AG04449 (cell line): ENCODE measurements at places on chromosomes 6 and 20.

- no peak for DNase-seq
Observed at GRCh38 chr6:125037827-125038226, 75.6 kb downstream of the RNF217 start.

DNA sequence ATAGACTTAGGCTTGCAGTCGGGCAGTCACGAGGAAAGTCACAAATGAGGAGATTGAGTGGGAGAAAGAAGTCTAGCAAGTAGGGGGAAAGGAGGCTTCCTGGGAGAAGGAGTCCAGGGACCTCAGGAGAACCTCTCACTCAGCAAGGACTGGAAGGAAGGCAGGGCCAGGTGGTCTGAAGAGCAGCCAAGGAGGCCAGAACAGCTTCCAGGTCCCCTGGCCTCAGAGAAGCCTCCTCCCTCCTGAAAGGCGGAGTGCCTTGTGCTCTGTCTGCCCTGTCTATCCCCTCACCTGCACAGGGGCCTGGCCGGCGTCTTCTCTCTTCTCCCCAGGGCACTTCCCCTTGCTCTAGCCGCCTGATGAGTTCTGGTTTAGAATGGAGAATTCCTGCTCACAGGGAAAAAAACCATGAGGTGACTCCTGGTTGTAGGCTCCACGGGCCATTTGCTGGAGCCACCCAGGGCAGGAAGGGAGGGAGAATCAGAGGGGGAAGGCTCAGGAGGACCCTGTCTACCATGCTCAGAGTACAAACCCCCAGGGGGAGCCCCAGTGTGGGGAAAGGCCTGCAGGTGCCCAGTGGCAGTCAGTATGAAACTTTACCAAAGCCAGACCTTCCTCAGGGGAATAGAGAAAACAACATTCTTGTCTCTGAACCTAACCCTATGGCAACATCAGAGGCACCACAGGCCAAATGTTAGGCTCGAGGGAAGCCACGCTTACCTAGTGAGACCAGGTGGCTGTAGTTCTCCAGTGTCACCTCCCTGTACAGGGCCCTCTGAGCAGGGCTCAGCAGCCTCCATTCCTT lies 11.2 kb downstream of the ZNF337 start:
- DNase-seq, result no peak

DNA sequence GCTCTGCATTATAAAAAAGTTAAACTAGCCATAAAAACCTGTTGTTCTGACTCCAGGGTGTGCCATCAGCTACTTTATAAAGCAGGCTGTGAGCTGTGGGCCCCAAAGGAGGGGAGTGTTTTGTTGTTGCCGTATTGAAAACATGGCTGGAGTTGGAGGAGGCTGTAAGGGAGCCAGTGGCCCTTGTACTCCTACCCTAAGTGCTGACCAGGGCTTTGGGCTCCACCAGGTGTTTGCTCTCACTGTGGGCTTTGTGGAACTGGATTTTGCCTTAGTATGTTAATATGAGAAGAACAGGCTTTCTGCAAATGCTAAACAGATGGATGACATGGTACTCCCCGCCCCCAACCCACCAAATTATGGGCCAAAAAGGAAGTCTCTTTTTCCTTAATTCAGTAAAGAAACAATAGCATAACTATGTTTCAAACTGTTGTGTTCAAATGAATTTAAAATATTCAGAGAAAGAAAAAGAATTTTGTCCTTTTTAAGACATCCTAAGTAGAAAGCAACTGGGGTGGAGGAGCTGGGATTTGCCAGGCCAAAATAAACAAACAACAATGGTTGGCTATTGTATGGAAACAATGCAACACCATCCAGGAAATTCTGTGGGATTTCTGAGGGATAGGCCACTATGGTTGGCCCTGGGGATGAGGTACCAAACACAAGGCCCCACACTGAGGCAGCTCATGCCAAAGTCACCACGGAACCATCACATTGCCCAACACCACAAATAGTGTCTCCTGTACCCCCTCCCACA lies 63.3 kb downstream of the PLCG1 start:
- DNase-seq, result no peak

DNA sequence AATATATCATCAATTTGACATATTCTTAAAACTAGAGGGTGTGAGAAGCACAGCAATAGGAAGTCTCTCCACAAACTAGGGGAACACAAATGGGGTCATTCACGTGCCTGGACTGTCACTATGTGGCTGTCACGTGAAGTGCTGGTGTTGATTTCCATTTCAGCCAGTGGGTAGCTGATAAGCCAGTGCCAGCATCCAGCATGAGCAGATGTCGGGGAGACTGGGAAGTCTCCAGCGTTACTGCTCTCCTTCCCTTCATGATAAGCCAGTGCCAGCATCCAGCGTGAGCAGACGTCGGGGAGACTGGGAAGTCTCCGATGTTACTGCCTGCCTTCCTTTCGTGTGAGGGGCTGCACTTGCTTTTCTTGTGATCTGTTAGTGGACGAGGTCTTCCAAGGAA lies 5.6 kb upstream of the SLC17A9 start:
- DNase-seq, result no peak

DNA sequence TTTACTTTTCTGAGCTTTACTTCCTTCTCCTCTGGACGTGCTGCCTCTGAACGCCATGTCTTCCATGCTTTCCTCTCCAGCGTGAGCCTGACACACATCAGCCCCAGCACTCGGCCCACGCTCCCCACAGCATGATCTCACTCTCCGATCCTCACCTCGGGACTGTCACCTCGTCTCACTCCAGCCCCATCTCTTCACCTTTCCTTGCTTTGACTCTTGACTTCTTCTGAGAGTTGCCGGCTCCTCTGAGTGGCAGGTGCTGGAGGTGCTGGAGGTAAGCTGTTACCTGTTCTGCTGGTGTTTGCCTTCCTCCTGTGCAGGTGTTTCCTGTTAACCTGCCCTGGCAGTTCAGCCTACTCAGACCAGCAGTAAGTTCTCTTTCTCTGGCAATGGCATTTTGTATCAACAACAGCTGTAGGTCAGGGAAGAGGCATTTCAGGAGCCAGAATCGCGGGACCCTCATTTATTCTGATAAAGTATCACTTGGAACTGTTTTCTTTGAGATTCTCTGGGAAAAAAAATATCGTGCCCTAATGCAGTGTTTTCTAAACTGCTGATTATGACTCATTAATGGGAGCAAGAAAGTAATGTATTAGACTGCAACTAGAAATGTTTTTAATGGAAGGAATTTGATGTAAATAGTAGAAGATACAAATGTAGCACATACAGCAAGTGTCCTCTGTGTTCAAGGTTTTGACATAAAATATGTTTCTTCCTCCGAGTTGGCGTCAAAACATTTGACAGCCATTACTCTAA lies 106.5 kb downstream of the ARID1B start:
- DNase-seq, result no peak

GRCh38 chr20:5156675-5157448 lies 30.1 kb downstream of the CDS2 start:
- DNase-seq, result no peak

- no peak for DNase-seq
Observed at GRCh38 chr6:159148641-159149040, 20.6 kb upstream of the FNDC1 start.

GRCh38 chr6:17923401-17923863 lies 64.0 kb downstream of the KIF13A start:
- DNase-seq, result no peak
